ENCODE measurements at places on chromosomes 5 and 9.

- no peak for DNase-seq
These were observed 62.6 kb upstream of the C6 start for GRCh38 chr5:41275813-41276512.

- DNase-seq = no peak
These were observed 30.3 kb downstream of the SLC25A46 start for GRCh38 chr5:110769000-110769681.

DNA sequence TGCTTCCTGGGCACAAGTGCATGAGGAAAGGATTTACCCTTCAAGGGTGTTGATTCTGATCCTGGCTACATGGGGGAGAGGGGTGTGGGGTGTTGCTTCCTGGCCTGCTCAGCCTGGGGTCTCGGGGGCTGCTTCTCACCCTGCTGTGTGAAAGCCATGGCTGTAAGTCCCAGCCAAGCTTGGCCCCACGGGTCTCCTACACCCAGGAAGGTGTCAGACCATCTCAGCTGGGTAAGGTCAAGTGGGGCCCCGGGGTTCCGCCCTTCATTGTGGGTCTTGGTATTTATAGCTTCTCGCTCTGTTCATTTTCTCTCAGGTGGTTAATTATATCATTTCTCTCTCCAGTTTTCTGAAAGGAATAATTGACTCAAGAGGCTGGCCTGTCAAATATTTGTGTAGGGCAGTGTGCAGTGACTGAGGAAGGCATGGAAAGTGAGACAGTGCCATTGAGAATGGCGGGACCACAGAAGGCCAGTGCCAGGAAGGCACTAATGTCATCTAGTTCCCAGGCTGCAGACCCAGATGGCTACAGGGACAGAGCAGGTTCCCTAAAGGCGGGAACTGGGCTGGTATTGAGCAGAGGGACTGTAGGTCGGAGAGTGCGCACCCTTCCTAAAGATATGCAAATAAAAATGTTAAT lies 126.0 kb downstream of the FOXD1 start:
- DNase-seq = no peak

GRCh38 chr9:136823136-136824046 lies 15.6 kb downstream of the RABL6 start:
- DNase-seq = no peak

GRCh38 chr9:70511858-70512257 lies 97.4 kb upstream of the KLF9 start:
- DNase-seq = no peak

DNA sequence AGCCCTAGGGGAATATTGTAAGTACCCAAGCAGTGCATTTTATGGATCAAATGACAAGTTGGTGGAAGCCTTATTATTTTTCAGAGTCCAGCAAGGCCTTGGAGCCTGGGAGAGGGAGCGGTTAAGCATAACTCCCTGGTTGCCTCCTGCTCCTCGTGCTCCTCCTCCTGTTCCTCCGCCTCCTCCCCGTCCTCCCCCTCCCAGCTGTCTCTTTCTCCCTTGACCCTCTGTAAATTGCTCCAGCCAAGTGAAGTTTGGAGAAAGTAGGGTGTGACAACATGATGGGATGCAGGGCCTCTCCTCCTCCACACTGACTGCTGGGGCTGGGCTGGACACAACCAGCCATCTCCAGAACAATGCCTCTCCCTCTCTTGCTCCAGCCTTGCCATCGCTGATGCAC lies 586.9 kb downstream of the CCDC171 start:
- no peak for DNase-seq

DNA sequence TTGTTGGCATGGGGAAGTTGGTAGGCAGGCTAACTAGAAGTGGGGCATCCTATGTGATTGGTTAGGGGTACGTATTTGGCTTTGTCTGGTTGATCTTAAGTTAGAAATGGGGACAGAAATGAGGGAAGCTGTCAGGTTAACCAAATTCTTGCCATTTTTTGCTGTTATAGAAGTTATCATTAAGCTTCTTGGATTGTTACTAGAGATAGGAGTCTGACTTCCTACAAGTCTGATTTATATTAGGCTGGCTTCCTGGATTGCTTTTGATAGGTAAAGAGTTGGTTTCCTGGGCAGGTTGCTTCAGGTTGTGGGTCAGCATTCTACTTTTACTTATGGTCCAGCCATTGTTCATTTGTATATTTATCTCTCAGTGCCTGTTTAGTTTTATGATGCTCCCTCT lies 216.9 kb downstream of the TLE4 start:
- no peak for DNase-seq

DNA sequence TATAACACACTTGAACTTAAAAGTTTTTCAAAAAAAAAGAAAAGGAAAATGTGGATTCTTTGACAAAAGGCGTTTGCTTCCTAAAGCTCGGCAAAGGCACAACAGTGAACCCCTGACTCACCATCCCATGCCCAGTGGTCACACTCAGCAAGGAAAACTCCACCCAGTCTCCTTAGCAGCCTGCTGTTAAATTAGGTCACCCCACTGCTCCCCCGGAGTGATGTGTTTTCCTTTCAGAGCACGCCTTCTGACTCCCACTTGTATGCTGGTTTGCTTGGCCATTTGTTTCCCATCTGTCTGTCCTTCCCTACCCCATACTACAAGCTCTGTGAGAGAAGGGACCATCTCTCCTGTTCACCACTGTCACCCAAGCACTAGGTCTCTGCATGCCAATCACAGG lies 23.8 kb downstream of the RETREG1 start:
- no peak for DNase-seq

DNA sequence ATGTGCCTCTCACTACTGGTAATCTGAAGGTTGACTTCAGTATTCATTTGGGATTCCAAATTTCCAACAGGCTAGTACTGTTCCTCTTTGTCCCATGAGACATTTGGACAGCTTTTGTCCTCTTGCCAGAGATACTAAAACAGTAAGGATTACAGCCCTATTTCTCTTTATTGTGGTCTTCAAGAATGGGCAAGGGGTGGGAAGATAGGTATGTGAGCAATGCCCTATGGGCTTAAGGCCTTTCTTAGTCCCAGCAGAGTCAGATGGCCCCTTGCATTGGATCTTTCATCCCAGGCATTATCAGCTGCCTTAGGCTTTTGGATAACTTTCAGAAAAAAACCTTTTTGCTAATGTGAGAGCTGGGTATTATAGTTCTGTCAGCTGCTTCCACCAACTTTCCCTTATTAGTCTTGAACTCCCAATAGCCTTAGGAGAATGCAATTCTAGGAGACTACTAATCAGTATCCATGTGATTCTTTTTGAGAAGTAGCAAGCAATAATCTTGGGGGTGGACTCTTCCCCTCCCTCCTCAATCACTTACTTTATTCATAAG lies 361.1 kb upstream of the NUDT12 start:
- DNase-seq = no peak

DNA sequence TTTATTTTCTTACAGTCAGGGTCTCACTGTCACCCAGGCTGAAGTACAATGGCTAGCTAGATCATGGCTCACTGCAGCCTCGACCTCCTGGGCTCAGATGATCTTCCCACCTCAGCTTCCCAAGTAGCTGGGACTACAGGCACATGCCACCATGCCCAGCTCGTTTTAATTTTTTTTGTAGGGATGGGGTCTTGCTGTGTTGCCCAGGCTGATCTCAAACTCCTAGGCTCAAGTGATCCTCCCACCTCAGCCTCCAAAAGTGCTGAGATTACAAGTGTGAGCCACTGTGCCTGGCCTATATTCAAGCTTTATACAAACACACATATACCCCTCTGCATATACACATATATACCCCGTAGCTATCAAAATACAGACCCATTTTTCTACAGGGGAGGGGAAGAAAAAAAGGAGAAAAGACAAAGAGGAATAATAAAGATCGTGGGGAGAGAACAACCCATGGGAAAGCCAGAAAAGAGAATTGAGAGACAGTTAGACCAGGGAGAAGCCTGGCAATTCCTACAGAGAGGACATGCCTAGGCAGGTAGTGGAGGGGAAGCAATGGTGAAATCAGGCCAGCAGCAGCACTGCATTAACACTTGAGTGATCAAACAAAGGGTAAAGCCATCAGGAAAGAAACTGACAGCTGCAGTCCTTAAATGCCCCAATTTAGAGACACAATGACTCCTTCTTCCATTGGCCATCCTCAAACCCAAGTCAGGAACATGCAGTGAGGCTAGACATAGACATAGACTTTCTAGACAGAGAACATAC lies 102.7 kb downstream of the EFNA5 start:
- DNase-seq = no peak

DNA sequence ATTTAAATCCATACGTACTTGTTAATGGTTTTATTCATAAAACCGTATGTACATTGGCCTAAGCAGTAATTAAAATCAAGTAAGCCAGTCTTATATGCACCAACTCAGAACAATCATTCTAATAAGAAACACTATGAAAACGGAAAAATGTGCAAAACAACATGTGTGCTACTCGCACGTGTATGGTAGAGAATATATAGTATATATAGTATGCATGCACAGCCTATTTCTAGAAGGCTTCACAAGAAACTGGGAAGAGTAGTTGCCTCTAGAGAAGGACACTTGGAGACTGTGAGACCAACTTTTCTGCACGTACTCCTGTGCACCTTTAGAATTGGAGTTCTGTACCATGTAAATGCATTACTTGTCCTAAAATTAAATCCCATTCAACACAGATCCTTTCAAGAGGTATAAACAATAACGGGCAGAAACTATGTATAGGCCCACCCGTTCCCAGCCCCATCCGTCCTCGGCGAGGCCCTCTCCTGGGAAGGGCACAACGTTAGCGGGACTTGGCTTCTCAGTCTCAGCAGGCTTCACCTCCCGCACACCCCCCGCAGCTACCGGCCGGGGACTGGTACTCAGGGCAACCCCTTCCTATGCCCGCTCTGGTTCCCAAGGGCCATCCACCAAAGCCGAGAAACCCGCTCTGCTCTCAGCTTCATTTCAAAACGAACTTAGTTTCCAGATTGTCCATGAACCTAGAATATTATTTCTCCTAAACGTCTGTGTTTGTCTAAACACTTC lies 2.0 kb downstream of the CDC14B start:
- no peak for DNase-seq

DNA sequence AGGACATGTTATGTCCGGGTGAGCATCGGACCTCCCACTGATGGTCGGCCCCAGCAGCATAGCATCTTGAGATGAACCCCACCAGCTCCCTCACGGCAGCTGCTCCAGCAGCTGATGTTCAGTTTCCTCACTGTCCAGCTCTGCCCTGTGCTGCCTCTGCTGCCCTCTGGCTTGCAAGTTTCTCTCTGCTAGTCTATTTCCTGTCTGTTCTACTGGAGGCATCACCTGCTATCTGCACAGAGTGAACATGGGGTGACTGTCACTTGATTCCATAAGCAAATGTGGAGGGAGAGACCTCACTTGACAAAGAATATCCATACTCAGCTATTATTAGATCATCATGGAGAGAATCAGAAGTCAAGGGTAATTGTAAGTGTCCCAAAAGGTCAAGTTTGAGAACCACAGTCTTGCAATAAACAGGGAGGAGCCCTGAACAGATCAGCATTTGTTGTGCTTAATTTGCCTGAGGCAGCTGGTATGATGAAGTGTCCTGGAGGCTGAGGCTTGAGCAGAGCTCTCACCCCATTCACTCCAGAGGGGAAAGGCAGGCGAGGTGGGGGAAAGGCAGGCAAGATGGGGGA lies 702.8 kb downstream of the SEMA5A start:
- no peak for DNase-seq

DNA sequence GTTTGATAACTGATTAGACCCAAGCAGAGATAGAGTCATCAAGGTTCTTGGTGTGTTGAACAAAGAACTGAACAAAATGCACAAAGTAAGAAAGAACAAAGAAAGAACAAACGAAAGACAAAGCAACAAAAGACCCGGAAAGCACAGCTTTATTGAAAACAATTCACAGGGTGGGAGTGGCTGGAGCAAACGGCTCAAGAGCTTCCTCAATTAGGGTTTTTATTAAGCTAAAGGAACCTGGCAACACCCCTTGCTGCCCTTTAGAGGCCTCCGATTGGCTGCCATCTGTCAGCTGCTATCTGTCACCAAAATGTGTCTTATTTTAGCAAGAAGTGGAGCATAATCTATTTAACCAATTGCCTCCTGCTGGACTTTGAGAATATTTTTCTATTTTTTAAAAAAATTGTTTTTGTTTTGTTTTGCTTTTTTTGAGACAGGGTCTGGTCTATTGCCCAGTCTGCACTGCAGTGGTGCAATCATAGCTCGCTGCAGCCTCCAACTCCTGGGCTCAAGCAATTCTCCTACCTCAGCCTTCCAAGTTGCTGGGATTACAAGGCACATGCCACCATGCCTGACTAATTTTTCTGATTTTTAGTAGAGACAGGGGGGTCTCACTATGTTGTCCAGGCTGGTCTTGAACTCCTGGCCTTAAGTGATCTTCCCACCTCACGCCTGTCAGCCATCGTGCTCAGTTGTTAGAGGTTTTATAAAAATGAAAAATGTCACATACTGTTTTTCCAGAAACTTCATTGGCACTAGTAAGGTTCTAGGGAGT lies 7.7 kb upstream of the ABO start:
- no peak for DNase-seq

DNA sequence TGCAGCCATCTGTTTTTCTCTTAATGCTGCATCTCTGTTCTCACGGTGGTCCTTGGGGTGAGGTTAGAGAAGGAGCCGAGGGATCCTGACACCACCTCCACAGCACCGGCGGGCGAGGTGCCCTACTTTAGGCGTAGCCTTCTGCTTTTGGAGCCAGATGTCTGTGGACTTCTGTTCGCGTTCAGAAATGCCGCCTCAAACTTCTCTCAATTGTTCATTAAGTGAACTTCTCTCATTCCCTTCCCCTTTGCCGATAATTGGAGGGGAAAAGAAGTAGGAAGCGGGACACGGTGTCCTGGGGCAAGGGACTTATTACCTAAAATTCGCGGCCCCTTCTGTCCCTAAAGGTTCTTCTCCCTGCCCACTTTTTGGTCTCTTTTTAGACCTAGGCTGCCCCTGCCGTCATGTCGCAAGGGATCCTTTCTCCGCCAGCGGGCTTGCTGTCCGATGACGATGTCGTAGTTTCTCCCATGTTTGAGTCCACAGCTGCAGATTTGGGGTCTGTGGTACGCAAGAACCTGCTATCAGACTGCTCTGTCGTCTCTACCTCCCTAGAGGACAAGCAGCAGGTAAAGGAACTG lies 455 bp downstream of the KIF20A start:
- DNase-seq = no peak

DNA sequence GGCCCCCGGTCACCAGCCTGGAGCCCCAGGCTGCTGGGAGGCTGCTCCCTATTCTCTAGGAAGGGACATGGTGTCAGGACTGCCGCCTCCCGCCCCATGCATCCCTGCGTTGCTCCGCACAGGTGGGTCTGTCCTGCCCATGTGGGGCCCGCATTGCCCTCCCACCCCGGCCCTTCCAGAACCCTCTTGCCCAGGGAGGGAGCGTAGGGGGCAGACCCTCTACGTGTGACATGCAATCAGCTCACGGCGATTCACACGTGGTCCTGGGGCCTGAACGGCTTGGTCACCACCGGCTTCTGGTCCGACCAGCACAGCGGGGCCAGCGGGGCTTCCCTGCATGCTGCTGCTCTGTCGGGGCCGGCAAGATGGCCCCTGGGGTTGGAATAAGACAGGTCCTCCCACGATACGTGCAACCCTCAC lies 9.4 kb downstream of the SLC6A19 start:
- DNase-seq = no peak

DNA sequence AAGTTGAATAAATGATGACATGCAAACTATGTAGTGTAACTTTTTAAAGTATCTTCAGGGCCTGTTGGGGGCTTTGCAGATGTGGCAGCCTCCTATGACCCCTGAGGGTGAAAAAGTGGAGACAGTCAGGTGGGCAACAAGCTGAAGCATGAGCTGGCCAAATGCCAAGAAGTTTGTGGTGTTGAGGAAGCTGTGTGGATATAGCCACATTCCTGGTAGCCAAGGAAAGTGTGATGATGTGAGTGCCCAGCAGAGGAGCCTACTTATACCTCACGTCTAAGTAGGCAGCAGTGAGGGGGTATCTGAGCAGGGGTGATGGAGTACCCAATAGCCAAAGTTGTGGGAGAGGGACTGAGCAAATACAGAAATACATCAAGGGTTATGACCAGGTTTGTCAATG lies 621.2 kb upstream of the CDH6 start:
- DNase-seq = no peak

- no peak for DNase-seq
These were observed 191.2 kb downstream of the PIK3R1 start for GRCh38 chr5:68406767-68407241.

Measured in activated effector memory CD4-positive, alpha-beta T cell treated with anti-CD3 and anti-CD28 coated beads, Interleukin-2, amount 50 U/mL, for 16 hours (primary cell).